ENCODE measurements at places on chromosomes 2 and 18. TPM values are rescaled to one million over a fixed set of nuclear protein-coding genes. Genes with fewer than 3 reads are reported as not detected.

DNA sequence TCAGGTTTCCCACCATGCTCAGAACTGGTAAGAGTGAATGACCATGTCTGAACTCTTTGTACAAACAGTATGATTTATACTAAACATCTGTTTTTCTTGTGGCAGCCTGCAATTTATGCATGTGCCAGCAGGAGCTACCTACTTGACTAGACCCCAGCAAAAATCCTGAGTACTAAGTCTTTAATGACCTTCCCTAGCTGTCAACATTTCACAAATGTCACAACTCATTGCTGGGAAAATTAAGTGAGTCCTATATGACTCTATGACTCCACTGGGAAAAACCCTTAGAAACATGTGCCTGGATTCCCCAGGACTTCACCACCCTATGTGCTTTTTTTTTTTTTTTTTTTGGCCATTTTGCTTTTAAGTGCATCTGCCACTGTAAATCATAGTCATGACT lies 1225.8 kb downstream of the SUCLG1 start:
- peaks cover 13% of the 10 kb centered on the region for H3K4me1 ChIP-seq
- no peaks in the 10 kb centered on the region for H3K27me3 ChIP-seq
- no peak for DNase-seq
- no peak overlapping the region for H3K4me3 ChIP-seq
- no peaks in the 10 kb centered on the region for H3K36me3 ChIP-seq

- H3K27me3 ChIP-seq: peaks cover 27% of the 10 kb centered on the region
- peaks cover 16% of the 10 kb centered on the region for H3K4me1 ChIP-seq
- H3K4me3 ChIP-seq: no peak overlapping the region
Measured at GRCh38 chr2:98180456-98180855, 93.5 kb downstream of the VWA3B start.

CTNNA2 gene
- 2.6 TPM for total RNA-seq

DNA sequence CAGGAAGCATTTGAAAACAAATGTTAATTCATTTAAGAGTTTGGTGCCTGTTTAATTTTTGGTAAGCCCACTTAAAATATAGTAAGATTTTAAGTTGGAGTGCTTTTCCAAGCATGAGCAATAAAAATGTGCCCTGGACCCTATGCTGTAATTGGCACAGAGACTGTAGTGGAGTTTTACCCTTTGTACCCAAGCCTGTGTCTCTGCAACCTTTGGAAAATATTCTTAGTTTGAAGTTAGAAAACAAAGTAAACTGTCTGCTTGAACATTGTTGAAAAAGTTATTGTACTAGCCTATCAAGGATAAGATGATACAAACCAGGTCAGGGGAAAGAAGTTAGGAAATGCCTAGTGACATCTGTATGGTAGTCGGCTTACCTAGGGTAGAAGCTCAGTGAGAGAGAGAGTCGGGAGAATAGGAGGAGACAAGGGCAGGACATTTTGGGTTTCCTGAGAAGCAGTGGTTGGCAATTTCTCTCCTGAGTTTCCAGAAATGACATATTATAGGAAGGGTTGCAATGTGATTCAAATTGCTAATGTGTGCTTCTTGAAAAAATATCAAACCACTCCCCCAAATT lies 66.5 kb downstream of the CCDC85A start:
- H3K4me1 ChIP-seq: no peaks in the 10 kb centered on the region
- peaks cover 5% of the 10 kb centered on the region for H3K27me3 ChIP-seq
- H3K36me3 ChIP-seq: no peaks in the 10 kb centered on the region
- H3K27ac ChIP-seq: no peak overlapping the region

All from neural crest cell (in vitro differentiated cells).